Inflammatory macrophage treated with lipopolysaccharide for 4 hours (primary cell): ENCODE measurements at places on chromosomes 3 and 15.

GRCh38 chr3:154378311-154378710, 51.7 kb downstream of the GPR149 start:
- DNase-seq, result no peak

- DNase-seq, result no peak
Observed at GRCh38 chr15:87263871-87264270, 992.7 kb downstream of the NTRK3 start.

- DNase-seq, result no peak
Observed at GRCh38 chr15:75019916-75020315, 3.5 kb upstream of the PPCDC start.

- no peak for DNase-seq
Observed at GRCh38 chr3:55588146-55588765, 101.2 kb upstream of the WNT5A start.

DNA sequence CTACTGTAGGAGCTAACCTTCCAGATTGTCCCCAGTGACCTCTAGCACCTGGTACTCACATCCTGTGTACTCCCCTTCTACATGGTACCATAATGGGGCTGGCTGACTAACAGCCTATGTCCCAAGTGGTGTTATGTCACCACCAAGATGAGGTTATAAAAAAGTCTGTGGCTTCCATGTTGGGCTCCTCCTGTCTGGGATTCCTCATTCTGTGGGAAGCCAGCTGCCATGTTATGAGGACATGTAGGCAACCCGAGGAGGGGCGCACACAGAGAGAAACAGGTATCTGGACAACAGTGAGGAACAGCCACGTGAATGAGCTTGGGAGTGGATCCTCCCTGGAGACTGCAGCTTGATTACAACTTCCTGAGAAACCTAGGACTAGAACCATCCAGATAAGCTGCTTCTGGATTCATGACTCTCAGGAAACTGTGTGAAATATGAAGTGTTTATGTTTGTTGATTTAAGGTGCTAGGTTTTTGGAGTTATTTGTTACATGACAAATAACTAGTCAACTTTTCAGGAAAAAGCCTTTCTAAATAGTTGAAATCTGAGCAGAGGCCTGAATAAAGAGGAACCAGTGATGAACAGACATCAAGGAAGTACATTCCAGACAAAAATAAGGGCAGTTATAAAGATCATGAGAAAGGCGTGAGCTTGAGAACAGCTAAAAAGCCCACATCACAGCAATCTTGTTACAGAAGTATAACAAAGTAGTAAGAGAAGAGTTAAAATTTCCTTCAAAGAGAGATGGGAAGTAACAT, 21.7 kb downstream of the GOLIM4 start:
- DNase-seq, result peak; percentile 52

DNA sequence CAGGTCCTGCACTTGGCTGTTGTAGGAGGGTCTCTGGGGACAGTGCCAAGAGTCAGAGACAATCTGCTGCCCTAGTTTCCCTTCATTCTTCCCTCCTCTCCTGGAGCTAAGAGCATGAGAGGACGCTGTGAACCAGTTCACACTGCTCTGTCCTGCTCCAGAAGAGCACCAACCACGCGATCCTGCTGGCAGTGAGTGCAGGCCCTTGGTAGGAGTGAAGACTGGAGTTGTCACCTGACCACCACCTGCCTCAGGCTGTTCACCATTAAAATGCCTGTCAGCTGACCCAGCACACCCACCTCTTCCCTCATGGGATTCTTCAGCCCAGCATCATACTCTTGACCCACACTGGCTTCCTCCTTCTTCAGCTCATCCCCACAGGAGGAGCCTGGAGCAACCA, 2.9 kb downstream of the TM6SF1 start:
- peak; percentile 58 for DNase-seq

- DNase-seq, result no peak
Observed at GRCh38 chr3:122697952-122698620, 17.4 kb downstream of the PARP14 start.

DNA sequence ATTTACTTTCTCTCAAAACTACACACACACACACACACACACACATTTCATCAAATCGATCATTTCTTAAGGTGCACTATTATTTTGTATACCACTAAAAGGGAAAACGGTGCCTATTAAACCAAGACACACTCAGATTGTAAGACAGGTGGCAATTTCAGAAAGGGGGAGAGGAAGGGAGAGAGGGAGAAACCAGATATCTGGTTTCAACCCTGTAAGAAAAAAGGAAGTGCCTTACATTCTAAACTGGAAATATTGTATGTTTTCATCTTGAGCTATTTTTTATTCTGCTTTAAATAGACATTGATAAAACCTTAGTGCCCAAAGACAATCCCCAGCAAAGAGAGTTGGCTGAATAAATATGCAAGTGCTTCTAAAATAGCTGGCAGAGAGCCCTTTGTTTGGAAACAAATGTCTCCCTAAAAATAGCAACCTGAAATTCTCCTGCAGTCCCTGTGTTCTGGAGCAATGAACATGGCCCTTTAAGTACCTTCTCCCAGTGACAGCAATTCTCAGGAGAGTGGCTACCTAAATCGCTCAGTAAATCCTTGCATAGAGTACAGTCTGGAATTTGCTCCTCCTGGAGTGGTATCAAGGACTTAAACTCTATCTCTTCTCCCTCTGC, 85.7 kb downstream of the RARB start:
- DNase-seq, result no peak

DNA sequence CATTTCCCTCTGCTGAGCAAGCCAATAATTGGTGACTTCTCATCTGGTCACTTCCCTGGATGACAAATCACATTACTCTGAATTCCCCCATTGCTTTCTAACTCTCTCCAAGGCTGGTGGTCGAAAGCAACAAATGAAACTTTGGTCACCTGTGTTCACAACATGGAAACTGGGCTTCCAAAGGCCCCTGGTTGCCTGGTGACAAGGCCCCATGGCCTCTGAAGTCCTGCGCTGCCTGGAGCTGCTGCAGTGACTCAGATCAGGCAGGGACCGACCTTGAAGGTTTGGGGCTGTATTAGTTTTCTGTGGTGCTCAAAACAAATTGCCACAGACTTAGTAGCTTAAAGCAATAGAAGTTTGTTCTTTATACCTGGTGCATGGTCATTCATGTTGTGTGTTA, 345.3 kb downstream of the WDR72 start:
- DNase-seq, result no peak

- no peak for DNase-seq
Observed at GRCh38 chr3:100455841-100456550, 36.4 kb upstream of the TMEM45A start.

DNA sequence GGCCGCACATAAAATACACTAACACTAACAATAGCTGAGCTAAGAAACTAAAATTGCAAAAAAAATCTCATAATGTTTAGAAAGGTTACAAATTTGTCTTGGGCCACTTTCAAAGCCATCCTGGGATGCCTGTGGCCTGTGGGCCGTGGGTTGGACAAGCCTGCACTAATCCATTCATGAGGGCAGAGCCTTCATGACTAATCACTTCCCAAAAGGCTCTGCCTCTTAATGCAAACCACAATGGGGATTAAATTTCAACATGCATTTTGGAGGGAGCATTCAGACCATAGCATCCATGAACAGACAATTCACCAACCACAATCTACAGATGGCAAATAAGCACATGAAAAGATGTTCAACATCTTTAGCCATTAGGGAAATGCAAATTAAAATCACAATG, 128.2 kb downstream of the SUCLG2 start:
- DNase-seq, result no peak

- no peak for DNase-seq
Observed at GRCh38 chr3:167184511-167184910, 195.6 kb downstream of the ZBBX start.

GRCh38 chr3:143035466-143036211, 34.3 kb downstream of the U2SURP start:
- peak; percentile 50 for DNase-seq

- DNase-seq, result no peak
Observed at GRCh38 chr3:134972836-134973455, 177.9 kb downstream of the EPHB1 start.

- no peak for DNase-seq
Observed at GRCh38 chr3:23800731-23801130, 5.0 kb upstream of the UBE2E1 start.

DNA sequence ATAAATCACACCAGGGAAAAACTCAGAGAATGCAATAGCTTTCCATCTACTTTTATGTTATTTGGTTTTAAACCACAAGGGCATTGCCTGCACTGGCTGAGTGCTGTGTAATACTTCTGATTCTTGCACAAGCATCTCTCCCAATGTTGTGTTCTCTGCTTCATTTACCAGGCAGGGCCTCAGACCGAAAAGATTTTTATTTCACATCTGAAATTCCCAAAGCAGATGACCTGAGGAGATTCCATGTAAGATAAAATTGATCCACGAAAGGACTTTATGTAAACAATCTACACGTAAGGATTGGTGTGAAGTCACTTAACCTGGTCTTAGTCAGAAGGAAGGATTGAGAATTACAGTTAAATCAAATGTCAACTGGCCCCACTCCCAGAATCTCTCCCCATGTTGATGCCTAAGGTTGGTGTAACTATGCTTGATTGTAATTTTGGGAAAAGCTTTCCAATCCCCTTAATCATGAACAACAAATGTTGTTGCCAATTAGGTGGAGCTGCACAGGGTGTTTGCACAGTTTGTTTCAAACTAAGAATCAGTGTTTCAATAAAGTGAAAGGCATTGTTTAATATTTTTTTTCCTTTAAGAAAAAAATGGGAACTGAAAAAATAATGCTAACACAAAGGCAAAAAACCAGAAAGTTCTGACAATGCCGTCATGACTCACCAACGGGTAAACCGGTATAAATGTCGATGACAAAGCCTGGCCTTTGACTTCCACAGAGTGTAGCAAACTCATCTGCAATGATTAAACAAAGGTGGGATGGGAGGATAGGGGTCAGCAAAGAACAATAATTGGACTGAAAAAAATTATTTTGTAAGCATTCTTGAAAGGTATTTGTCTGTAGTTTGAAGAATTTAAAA, 128.6 kb downstream of the DUT start:
- no peak for DNase-seq

DNA sequence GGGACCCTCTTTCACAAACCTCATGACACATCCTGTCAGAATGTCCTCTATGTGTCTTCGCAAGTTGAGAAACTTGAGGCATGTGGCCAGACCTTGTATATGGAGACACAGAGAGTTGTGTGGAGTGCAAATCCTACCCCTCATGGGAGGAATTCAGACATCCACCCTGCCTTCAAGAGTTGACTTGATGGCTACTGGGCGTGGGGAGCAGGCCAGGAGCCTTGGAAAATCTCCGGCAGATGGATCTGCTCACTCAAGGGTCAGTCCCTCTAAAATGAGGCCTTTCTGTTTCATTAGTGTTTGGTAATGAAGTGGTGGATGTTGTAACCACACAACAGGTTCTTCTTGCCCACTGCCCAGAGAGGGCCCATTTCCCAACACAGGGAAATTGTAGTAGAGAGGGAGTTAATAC, 79.0 kb downstream of the ASB7 start:
- no peak for DNase-seq

DNA sequence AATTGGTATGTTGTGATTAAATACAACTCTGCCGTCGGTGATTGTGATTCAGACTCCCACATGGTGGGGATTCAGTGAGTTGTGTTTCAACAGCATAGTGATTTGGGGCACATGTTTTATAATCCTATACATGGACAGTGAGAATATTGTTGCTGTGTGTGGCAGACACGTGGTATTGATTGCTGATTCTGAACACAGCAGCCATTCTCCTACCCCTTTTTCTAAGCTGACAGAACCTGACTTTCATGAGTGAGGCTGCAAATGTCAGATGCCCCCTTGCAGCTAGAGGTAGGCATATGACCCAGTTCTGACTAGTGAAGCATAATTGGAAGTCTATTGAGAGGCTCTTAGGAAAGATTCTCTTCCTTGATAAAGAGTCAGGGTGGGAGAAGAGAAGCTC, 155.0 kb upstream of the STRIT1 start:
- no peak for DNase-seq

DNA sequence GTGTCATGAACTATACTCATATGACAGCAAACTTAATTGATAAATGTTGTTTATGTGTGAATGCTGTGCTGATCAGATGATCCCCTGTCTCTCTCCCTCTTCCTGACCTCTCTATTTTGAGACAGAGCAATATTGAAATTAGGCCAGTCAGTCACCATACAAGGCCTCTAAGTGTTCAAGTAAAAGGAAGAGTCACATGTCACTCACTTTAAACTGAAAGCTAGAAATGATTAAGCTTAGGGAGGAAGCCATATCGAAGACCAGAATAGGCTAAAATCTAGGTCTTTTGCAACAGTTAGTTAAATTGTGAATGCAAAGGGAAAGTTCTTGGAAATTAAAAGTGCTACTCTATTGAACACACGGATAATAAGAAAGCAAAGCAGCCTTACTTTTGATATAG, 498.6 kb downstream of the ZPLD1 start:
- no peak for DNase-seq
